ENCODE measurements at places on chromosomes 7 and 10.

GRCh38 chr7:25632616-25633015 lies 404.3 kb upstream of the NPVF start:
- no peak for DNase-seq

- DNase-seq, result no peak
Measured at GRCh38 chr10:132562177-132562915, 24.8 kb downstream of the INPP5A start.

GRCh38 chr10:75202321-75203045 lies 8.1 kb upstream of the VDAC2 start:
- no peak for DNase-seq

- DNase-seq, result no peak
Measured at GRCh38 chr7:68288144-68288593, 1291.5 kb downstream of the TYW1 start.

DNA sequence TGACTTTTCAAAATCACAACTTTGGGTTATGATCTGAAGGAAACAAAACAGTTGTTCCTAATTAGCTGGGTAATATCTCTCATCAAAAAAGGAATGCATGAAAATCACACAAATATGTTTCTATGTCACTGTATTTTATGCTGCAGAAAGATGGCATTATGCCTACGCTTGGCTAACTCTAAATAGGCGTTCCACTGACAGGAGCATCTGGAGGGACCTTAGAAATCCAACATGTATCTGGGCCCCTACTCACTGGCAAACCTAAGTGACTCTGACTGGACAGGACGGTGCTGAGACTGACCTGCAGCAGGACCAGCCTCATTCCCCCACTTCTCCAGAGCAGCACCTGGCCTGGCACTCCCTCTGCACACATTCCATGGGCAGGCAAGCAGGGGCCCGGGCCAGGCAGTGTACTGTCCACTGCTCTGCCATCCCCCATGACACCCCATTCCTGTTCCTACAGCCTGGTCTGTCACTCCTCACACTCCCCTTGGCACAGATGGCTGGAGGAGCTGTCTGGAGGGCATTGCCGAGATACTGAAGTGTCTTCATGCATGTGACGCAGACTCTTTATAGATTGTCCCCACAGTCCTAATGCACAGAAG lies 2.6 kb upstream of the MYL7 start:
- DNase-seq, result no peak

- DNase-seq, result no peak
Measured at GRCh38 chr10:23399701-23400144, 39.2 kb upstream of the OTUD1 start.

DNA sequence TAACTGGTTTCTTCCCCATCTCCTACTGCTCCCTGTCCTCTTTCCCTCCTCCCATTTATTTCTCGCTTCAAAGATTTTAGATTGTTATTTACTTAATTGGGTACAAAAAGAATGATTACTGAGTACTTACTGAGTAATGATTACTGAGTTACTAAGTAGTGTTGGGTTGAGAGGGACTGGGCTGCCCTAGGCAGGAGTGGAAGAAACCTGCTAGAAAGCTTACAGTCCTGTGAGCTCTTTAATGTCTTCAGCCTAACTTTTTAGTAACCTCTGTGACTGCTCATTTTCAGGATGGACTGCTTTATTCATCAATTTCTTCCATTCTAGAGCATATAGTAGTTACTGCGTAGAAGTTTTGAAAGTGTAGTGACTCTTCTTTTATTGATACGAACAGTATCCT lies 7.6 kb downstream of the PHF14 start:
- no peak for DNase-seq

- peak; percentile 31 for DNase-seq
Measured at GRCh38 chr10:93288679-93289634, 193.2 kb downstream of the MYOF start.

- no peak for DNase-seq
Measured at GRCh38 chr10:62687230-62687748, 117.2 kb upstream of the ADO start.

GRCh38 chr10:30300728-30301127 lies 48.4 kb downstream of the MTPAP start:
- DNase-seq, result no peak

GRCh38 chr10:17066807-17067206 lies 62.8 kb downstream of the CUBN start:
- DNase-seq, result no peak

DNA sequence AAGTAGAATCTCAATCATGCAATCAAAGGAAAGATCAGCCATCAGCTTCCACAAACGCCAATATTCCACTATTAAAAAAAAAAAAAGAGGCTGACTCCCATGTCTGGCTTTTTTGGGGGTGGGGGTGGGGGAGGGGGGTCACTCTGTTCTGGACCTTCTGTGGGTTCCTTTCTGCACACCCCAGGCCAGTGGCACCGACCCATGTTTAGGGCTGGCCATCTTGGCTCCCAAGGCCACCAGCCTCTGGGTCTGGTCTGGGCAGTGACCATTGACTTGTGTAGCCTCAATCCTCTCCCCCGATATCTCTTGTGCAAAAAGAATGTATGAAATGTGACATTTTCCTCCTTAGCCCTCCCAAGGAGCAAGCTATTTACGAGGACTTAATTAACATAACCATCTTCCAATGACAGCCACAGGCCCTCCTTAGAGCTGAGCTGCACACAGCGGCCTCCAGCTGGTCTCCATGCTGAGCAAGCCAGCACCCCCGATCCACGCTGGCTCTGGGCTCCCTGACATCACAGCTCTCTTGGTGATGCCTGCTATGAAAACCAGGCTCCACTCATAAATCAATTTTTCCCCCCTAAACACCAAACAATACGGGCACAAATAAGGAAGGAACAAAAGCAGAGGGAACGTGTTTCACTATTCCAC lies 100.1 kb downstream of the ZRANB1 start:
- DNase-seq, result no peak

DNA sequence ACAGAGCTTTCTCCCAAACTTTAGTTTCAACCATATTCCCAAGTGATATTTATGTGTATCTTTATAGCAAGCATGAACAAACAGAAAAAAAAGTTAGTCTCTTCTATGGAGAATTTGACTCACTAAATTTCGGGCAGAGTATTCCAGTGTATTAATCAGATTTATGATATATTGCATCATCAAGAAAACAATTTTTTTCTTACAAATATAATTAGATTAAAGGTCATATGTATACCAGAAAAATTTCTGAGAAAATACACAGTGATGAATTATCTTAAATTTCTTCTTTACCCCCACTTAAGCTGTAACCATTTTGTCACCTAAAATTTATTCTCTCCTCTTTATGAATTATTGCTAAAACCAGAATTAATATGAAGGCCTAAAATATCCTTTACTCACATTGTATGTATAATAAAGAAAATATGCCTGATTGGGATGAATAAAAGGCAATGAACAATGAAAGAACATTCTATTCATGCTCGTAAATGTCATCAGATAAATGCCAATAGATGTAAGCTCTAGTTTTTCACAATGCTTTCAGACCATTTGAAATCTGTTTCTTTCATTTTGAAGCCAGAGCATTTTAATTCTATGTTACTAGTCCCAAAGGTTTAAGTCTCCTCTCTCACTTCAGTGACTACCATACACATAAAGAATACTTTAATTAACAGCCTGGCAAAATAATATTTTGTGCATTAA lies 192.1 kb downstream of the HGF start:
- no peak for DNase-seq

DNA sequence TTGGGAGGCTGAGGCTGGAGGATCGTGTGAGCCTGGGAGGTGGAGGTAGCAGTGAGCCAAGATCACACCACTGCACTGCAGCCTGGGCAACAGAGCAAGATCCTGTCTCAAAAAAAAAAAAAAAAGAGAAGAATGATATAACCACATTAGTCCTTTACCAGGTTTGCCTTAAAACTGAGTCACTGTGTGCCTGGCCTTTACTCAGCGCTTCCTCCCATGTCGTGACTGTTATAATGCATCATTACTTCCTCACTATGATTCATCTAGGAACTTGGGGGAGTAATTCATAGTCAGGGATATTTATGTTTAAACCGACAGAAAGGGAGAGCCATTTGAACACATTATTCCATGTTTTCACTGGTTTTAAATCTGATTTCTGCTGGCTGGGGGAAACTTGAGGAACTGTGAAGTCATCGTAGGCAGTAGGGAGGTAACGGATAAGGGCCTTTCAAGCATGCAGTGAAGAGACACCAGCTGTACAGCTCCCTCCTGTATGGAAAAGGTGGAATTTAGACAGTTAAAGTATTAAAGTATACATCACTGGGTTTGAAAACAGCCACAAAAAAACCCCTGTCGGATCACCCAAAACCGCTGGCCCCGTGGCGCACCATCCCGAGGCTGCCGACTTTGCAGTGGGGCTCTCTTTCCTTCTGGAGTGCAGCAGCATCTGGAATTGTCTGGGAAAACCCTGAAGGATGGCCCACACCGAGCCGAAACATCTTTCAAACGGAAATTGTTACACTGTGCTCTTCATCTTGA lies 119.8 kb downstream of the NKX6-2 start:
- peak; percentile 46 for DNase-seq

DNA sequence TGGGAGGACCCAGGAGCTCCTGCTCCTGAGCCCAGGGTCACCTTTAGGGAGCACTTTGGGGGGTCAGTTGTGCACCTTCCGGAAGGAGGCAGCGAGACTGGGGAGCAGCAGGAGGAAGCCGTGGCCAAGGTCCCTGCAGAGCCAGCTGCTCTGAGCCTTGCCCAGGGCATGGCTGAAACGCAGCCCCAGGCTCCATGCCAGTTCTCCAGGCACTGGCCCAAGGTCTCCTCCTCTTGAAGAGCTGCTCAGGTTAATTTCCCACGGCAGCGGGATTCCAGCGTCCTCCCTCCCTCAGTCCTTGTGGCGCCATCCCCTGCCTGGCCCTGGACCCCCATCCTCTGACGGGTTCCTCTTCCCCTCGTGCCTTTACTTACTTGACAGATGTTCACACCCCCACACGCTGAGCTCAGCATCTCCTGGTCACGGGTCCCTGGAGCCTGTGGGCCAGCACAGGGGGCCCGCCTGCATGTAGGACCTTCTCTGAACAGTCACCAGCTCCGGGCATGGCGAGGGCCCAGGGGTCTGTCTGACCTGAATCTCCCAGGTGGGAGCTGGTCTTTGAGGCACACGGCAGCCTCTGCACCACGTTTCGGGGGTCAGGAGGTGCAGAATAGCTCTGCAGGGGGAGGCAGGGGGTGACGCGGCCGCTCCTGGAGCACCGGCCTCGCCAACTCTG lies 16.7 kb upstream of the CFAP46 start:
- no peak for DNase-seq

GRCh38 chr10:79346388-79347225 lies 662 bp upstream of the PPIF start:
- no peak for DNase-seq

DNA sequence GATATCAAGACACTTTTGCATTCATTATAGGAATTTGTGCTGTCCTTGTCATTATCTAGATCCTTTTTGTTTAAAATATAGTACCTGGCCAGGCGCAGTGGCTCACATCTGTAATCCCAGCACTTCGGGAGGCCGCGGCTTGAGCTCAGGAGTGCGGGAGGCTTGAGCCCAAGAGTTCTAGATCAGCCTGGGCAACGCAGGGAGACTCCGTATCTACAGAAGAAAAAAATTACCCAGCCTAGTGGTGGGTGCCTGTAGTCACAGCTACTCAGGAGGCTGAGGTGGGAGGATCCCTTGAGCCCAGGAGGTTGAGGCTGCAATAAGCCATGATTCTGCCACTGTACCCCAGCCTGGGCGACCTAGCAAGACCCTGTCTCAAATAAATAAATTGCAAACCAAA lies 621 bp upstream of the MORN4 start:
- DNase-seq, result no peak

- no peak for DNase-seq
Measured at GRCh38 chr10:116765648-116766081, 23.3 kb upstream of the HSPA12A start.

DNA sequence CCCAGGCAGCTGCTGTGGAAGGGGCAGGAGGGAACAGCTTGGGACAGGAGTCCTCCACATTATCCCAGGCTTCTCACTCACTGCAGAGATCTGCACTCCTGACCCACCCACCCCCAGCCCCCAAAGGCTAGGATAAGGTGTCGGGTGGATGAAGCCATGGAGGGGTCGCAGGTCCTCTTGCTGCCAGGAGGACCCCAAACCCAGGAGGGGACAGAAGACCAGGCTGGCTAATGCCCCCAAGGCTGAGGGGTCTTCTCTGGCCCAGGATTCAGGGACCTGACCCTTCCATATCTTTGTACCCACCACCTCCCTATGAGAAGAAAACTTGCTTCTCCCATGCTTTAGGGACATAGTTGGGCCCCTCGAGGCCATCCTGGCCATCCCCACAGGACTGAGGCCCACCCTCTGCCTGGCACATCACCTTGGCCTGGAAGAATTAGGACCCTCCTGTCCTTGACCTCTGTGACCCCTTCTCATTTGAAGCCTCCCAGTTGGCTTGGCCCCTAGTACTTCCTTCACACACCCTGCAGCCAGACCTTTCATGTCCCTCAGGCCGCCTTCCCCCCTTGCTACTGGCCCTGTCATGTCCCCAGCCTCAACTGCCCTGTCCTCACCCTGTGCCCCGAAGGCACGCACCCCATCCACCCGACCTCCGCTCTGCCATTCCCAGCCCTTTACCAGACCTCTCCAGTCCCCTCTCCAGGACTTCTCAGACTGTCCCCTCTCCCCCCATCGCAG lies 21.6 kb downstream of the KCNH2 start:
- no peak for DNase-seq

GRCh38 chr7:43469051-43469450 lies 113.9 kb upstream of the STK17A start:
- no peak for DNase-seq

DNA sequence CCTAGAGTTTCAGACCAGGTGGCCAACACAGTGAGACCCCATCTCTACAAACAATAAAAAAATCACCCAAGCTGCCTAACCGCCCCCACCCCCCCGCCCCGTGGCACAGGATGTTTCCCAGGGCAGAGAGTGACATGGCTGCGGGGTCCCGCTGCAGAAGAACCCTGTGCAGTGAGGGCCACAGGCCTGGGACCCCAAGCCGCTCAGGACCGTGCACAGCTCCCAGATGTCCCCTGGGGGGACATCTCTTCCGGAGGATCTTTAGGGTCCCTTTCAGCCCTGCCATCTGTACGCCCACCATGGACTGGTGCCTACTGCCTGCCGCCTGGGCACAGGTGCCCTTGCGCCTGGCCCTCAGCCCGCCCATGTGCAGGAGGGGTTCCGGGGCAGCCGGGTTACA lies 373.6 kb downstream of the DNAJB6 start:
- DNase-seq, result no peak
